Stimulated activated naive CD8-positive, alpha-beta T cell treated with anti-CD3 and anti-CD28 coated beads, Interleukin-15, amount 100 ng/mL, for 72 hours (primary cell): ENCODE measurements at places on chromosomes 4 and X.

DNA sequence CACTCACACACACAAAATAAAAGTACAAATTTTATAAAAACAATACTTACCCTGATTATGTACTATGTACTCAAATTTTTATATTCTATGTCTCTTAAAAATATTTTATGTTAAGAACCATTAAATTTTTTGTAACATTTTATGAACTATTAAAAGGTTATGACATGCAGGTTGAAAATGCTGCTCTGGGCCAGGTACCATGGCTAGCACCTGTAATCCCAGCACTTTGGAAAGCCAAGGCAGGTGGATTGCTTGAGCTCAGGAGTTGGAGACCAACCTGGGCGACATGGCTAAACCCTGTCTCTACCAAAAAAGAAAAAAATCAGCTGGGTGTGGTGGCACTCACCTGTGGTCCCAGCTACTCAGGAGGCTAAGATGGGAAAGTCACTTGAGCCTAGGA lies 29.4 kb upstream of the SPINK2 start:
- DNase-seq = no peak

GRCh38 chrX:110089656-110090403 lies 86.9 kb downstream of the TMEM164 start:
- no peak for DNase-seq

DNA sequence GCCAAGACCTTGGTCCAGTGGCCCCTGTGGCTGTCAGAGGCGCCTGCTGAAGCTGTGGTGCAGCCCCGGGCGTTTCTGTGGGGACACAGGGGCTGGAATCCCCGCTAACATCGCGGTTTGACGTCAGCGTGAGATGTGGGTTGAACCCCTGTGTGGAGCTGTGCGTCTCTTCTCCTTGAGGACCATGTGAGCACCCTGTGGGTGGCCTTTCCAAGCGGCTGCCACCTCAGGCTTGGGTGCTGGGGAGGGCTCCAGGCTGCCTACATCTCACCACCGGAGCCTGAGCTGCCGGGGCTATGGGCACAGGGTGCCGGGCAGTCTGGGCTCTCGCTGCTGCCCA lies 27.7 kb downstream of the UVSSA start:
- no peak for DNase-seq

DNA sequence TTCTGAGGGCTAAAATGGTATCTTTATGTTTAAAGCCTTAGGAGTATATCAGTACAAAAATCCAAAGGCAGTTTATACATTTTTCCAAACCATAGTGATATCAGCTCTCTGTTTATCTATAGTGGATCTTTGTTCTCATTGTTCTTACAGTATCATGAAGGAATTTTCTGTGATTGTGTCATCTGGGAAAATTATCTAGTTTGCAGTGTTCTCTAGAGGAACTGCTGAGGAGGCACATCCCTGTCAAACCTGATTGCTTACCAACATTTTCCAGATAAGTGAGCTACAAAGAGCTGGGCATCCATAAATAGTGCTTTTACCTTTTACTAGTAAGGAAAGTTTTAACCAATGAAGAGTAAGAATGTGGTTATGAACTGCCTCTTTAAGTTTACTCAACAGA lies 44.9 kb upstream of the SLC25A31 start:
- no peak for DNase-seq

GRCh38 chr4:126124818-126125217 lies 810.1 kb downstream of the FAT4 start:
- no peak for DNase-seq

DNA sequence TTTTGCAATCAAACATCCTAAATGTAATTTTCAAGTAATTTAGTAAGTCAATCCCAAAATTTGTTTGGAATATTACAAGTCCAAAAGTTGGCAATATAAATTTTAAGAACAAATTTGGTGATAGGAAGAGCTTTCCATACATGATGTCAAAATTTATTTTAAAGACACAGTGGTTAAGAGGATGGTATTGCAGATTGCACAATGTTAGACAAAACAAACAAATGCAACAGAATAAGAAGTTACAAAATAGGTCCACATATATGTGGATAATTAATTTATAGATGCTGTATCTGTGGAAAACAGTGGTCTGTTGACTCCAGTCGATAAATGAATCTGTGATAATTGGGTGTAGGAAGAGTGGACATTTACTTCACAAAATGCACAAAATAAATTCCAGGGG lies 358.5 kb downstream of the PCDH7 start:
- DNase-seq = no peak

- no peak for DNase-seq
Observed at GRCh38 chrX:6849716-6850414, 297.6 kb upstream of the STS start.

DNA sequence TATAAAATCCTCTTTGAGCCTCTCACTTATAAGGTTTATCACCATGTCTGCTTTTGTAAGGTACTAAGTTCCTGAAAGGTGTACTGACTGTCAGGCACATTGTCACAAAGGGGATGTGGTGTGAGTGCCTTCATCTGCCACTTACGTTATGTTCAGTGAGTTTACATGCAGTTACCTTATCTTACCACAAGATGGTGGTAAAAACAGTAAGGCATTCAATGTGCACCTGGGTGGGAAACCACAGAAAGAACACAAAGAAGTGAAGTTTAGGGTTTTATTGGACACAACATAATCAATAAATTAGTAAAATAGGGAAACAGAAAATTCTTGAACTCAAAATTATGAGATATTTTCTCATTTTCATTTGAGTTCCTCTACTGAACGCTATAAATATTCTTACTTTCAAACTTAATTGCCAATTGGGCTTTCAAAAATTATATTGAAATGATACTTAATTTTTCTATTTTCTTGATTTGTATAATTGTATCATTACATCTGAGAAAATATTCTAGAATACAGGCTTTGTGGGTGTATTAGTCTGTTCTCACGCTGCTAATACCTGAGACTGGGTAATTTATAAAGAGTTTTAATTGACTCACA lies 650.8 kb downstream of the PCDH7 start:
- DNase-seq = no peak

DNA sequence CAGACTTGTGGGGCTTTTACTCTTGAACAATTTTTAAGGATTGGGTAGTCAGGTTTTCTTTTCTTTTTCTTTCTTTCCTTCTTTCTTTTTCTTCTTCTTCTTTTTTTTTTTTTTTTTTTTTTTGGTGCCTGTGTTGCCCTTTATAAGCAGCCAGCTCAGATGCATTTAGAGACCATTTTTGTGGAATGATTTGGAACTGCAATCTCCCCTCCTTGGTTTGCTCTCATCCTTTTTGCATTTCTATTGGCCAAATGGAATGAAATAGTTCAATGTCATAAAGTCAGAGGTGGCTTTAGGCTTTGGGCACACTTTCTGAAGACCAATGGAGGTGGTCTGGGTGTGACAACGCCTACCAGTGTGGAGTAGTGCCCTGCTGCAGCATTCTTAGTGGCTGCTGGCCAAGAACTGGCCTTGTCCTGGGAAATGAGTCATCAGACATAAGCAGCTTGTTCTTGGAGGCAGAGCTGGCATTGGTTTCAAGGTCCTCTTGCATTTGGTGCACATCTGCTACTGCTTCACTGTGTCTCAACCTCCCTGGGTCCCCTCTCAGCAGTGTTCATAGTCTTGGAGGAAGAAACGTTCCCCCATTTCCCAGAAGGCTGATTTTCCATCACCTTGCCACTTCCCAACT lies 84.5 kb downstream of the CT47B1 start:
- DNase-seq = no peak

DNA sequence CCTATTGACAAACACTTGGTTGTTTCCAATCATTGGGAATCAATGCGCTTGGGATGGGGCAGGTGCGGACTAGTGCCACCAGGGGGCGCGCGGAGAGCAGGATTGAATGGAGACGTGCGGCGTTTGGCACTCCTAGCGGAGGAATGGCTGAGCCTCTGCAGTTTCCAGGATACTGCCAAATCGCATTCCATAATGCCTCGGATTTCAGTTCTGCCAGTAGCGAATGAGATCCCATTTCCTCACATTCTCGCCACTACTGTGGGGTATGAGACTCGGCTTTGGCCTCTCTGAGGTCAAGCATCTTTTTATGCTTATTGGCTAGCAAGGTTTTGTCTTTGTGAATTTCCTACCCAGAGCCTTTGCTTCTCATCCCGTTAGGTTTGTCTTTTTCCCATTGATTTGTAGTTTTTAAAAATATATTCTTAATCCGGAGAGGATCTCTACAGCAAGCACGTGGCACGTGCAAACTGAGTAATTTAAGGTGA lies 28.7 kb downstream of the CLDN34 start:
- peak; percentile 57 for DNase-seq

GRCh38 chrX:18457000-18457399 lies 31.6 kb downstream of the CDKL5 start:
- DNase-seq = no peak

DNA sequence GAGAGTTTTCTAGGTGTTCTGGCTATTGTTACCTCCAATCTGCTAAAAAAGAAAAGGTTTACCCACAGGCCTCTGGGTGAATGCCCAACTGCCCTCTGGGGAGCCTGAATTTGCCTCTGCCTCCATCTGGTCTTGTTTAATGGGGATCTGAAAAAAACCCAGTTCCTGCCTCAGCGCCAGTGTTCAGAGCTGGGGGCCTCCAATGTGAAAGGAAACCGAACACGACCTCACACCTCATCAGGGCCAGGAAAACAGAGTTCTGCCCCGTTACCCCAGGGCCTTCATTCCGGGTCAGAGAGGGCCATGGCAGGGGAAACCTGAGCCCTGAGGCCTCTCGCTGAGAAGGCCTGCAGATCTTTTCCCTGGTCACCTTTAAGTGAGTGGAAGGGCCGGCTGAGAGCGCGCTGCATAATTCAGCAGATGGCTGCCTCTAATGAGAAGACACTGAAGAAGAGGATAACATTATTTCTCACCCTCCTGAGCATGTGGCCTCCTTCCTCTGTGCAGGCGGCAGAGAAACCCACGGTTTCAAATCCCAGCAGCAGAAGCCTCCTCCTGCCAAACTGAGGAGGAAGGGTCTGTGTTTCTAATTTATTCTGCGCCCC lies 6.8 kb downstream of the SEPTIN6 start:
- DNase-seq = peak; percentile 4

GRCh38 chrX:129732857-129733256 lies 5.9 kb upstream of the XPNPEP2 start:
- DNase-seq = no peak

GRCh38 chr4:1416051-1416947 lies 10.1 kb upstream of the NKX1-1 start:
- DNase-seq = no peak

DNA sequence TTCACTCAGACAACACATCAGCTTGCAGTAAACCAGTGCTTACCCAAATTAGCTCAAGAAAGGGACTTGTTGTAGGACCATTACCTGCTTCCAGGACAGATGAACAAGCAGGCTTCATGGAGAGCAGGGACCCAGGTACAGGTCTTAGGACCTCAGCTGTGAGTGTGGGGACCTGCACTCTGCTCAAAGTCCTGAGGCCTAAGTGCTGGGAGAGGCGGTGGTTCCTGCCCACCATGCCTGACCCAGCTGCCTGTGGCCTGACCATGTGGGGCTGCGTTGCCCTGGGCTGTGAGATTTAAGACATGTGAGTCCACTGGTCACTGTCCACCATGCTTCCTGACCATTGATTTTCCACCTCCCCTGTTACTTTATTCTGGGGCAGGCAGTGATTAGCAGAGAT lies 140.2 kb downstream of the DCLK2 start:
- DNase-seq = no peak

GRCh38 chrX:153590961-153591956 lies 7.7 kb downstream of the CCNQ start:
- no peak for DNase-seq

DNA sequence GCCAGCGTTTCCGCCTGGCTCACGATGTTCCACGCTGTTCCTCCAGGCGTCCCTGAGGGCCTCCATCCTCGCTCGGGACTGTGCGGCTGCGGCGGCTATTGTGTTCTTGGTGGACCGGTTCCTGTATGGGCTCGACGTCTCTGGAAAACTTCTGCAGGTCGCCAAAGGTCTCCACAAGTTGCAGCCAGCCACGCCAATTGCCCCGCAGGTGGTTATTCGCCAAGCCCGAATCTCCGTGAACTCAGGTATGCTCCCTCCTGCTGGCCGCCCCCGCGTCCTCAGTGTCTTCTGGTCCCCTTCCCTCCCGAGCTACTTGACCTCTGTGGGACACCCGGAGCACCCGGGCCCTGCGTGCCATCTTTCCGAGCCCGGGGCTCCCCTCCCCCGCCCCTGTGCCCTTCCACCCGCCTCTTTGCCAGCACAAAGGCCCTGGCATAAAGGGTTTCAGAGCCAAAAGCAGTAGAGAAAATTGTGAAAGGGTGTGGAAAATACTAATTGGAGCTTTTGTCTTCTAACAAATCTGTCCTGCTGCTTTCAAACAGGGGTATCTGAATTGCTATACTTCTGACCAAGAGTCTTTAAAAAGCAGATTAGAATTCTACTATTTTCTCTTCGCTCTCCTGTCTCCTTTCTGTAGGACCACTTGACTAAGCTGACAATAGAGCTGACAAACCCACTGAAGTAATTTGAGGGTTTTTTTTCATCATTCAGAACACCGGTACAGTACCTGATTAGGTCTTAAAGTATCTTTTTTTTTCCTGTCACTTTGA lies 104.0 kb downstream of the NEUROG2 start:
- DNase-seq = no peak

- DNase-seq = no peak
Observed at GRCh38 chr4:70948665-70949260, 44.7 kb upstream of the DCK start.

GRCh38 chr4:142291299-142292050 lies 554.6 kb downstream of the INPP4B start:
- DNase-seq = no peak

DNA sequence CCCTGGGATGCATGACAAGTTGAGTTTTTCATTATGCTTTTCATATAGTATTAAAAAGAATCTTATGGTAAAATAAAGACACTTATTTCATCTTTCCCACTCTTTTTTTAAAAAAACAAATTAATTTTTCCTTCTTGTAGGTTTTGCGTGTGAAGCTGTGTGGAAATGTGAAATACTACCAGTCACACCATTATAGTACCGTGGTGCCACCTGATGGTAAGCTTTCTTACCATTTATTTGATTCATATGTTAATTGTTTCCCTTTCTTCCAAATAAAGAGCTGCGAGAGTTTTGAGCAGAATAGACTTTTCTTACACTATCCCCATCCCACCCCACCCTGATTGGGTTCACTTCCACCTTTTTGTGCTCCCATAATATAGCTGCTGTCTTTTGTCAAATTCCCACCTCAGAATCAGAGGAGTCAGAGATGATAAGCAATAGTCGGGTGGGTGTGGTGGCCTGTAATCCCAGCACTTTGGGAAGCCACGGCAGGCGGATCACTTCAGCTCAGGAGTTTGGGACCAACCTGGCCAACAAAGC lies 44.3 kb downstream of the CASP6 start:
- DNase-seq = no peak
